ENCODE measurements at places on chromosomes 1 and 21. TPM values are rescaled to one million over a fixed set of nuclear protein-coding genes. Genes with fewer than 3 reads are reported as not detected.

- DNase-seq, result no peak
These were observed 204.9 kb upstream of the USP24 start for GRCh38 chr1:55420026-55420425.

Gene FAM131C
- not detected for total RNA-seq

DNA sequence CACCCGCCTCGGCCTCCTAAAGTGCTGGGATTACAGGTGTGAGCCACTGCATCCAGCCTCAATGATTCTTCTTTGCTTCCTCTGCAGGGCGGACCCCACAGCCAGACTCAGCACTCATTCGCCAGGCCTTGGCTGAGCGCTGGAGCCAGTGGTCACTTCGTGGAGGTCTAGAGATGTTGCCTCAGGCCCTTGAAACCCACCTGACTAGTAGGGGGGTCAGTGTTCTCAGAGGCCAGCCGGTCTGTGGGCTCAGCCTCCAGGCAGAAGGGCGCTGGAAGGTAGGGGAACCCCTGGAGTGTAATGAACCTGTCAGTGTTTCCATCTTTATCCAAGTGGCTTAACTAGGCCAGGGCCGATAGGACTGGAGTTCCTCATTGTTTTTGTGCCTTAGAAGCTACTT, 2.7 kb downstream of the PPOX start:
- no peak for DNase-seq

DNA sequence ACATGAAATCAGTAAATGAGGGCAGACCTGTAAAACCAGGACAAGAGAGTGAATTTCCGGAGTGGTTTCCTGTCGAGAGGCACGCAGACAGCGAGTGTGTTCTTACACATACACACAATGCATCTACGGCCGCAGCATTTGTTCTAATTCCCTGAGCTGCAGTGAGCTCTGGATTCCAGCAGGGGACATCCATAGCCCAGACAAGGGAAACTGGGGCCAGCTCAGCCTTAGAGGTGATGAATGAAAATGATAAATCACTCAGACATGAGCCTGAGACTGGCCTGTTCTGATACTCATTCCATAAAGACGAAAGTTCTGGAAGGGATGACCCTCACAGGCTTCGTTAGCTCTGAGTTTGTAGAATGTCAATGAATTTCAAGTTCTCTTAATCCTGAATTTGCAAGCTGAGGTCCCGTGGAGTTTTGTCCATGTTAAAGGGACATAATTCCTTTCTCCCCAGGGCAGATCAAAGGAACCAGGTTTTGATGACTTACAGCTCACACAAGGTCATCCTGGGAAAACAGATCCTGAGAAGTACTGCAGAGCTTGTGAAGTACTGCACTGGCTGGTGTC, 207.9 kb upstream of the C1orf87 start:
- no peak for DNase-seq

- no peak for DNase-seq
These were observed 35.9 kb downstream of the VPS26C start for GRCh38 chr21:37231249-37231645.

DNA sequence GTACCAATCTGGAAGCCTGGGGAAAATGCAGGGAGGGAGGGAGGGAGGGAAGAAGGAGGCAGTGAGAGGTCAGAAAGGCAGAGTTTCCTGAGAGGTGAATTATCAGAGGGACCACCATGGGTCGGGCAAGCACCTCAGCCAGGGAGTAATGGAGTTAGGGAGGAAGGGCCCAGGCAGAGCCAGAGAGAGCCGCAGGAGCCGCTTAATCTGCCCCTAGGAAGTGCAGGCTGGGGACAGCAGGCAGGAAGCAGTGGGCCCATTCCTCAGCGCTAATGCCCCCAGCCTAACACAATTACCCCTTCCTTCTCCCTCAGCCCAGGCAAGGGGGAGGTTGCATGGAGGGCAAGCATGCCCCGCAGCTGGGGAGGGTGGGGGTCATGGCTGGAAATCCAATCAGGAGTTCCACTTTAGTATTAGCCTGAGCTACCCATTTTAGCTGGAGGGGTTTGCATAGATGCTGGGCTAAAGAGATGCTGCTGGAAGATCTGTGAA, 109.0 kb downstream of the TMEM53 start:
- no peak for DNase-seq

- no peak for DNase-seq
These were observed 163.7 kb downstream of the NTMT2 start for GRCh38 chr1:170309389-170310013.

DNA sequence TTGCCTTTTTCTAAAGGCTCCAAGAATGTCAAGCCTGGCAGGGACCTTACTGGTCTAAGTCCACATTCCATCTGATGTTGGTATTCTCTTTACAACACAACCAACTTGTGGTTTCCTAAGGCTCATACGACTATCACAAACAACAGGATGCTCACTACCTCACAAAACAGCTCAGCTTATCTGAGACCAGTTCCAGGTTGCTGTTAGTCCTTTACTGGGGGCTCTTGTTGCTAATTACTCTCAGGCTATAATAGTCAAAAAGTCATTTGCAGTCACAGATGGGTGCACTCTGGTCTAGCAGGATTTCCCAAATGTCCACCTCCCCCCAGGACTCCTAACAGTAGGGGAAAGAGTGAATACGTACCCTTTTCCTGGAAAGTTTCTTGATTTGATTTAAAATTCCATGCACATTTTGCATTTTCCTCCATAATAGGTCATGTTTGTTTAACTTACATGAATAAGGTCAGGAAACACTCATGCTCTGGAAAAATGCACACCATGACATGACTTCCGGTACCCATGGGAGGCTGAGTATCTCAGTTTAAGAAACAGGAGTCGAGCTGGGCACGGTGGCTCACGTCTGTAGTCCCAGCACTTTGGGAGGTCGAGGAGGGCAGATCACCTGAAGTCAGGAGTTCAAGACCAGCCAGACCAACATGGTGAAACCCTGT, 16.0 kb downstream of the LCK start:
- no peak for DNase-seq

GRCh38 chr1:30822006-30822405, 64.4 kb upstream of the LAPTM5 start:
- no peak for DNase-seq

- no peak for DNase-seq
These were observed 8.9 kb downstream of the TAGLN2 start for GRCh38 chr1:159916242-159917051.

GRCh38 chr21:38388203-38388602, 110.1 kb downstream of the ERG start:
- DNase-seq, result no peak

DNA sequence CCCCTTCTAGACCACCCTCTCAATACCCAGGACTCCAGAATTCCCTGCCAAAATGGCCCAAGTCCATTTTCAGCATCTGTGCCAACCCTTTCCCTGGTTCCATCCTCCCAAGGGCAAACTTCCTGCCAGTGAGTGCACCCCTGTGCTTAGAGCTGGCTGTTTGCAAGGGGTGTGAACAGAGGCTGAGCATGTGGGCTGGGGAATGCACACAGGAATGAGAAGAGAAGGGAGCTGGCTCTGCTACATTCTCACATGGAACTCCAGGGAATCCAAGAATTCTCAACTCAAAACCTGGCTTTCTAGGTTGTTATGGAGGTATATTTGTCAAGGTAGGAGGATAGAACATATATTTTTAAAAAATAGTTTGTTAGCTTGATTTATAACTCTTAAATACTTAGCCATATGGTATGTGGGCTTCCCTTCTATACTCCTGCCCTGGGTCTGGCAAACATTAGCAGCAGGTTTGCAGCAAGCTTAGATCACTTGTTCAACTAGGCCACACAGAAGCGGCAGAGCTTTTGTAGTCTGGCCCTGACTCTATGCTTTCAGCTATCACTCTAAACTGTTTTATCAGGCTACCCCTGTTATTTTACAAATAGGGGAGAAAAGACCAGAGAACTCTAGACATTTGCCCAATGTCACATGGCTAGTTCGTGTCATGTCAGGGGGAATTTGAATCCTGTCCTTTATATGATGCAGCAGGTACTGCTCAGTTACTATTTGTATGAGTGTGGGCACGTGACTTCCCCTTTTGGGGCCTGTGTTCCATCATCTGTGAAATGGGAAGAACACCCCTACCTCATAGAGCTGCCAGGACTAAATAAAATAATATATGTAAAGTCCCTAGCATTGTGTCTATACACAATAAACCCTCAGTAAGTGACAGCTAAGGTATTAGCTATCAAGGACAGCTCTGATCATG, 8.1 kb upstream of the STMN1 start:
- DNase-seq, result no peak

Data from T-helper 17 cell (primary cell).